ENCODE measurements at places on chromosomes 5 and 9. TPM values are rescaled to one million over a fixed set of nuclear protein-coding genes. Genes with fewer than 3 reads are reported as not detected.
A peak's percentile ranks its signal among the peaks of the same experiment; 100 is the strongest.

DNA sequence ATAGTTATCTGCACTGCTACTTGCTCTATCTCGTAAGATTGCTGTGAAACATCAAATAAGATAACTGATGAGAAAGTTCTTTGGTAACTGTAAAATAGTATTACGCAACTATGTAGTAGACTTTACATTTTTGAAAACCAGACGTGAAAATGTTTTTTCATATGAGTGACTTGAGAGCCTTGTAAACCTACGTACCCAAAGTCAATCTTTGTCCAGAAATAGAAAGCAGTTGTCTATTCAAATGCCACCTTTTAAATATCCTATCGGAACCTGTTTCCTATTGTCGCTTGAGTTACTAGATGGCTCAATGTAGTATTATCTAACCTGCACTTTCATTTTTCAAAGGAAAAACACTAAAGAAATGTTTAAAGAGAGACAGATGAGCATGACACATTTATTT is 1.6 kb downstream of the FNIP1 start:
- no peak for DNase-seq

DNA sequence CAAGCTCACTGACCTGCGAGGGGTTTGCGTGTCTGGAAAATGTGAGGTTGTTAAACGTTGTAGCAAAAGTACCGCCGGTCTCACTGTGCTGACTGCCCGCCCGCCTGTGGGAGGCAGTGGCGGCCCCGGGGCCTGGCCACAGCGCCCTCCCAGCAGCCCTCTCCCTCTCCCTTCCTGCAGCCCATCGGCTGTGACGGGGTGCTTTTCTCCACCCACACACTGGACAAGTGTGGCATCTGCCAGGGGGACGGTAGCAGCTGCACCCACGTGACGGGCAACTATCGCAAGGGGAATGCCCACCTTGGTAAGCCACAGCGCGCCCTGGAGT is 6.2 kb downstream of the ADAMTSL2 start:
- DNase-seq = no peak

DNA sequence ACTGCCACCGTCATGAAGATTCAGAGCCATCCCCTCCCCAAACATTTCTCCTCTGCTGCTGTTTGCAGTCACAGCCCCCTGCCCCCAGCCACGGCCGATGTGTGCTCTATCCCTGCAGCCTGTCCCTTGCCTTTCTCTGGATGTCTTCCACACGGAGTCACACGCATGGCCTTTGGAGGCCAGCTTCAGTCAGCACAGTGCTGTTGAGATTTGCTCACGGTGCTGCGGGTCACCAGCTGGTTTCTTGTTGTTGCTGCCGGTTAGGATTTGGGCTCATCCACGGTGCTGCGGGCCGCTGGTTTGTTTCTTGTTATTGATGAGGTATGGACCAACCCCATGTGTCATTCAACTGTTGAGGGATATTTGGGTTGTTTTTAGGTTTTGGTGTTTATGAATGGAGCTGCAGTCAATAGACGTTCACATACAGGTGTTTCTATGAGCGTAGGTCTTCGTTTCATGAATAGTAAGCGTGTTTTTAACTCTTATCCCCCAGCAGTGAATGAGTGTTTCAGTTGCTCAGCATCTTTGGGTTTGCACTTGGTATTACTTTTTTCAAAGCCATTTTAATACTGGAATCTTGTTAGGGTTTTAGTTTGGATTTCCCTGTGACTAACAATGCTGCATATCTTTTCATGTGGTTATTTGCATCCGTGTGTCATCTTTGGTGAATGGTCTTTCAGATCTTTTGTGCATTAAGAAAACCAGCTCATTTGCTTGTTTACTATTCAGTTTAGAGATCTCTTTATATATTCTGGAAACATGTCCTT is 57.6 kb downstream of the AHRR start:
- peak; percentile 1 for DNase-seq

GRCh38 chr5:131252824-131253171 is 11.1 kb upstream of the CDC42SE2 start:
- no peak for DNase-seq

DNA sequence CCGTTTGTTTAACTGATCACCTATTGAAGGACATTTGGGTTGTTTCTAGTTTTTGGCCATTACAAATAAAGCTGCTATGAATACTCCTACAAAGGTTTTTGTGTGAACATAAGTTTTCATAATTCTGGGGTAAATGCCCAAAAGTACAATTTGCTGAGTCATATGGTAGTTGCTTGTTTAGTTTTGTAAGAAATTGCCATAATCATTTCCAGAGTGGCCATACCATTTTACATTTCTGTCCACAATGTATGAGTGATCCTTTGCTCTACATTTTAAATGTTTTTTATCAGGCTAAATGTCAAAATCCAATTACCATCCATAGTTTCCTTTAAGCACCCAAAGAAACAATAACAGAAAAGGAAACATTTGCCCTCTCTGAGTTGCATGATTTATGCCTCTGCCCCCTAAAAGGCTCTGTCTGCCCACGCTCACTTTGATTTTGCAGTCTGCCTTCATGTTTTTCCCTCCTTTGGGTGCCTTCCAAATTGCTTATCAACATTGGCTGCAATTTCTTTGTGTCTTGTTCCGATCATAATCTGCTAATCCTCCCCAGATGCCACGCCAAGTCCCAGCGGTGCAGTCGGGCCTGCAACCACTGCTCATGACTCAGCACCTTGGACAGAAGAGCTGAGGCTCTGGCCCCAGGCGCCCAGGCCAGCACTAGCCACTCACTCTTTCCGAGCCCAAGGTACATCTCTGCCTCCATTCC is 339.2 kb downstream of the PIK3R1 start:
- DNase-seq = no peak

DNA sequence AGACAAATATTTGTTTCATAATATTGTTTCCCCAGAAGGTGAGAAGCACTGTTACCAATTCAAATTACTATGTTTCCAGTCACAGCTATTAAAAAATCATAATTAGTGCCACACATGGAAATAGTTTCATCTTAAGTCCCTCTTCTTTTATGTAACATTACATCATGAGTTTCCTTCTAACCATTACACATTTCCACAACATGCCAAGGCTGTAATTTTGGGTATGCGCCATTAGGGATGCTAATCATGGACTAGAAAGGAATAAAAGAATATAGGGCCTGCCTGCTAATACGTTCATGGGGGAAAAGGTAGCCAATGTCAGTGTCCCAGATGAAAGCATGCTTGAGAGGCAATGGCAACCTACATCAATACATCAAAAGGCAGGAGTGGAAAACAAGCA is 142.5 kb upstream of the LPAR1 start:
- DNase-seq = no peak

DNA sequence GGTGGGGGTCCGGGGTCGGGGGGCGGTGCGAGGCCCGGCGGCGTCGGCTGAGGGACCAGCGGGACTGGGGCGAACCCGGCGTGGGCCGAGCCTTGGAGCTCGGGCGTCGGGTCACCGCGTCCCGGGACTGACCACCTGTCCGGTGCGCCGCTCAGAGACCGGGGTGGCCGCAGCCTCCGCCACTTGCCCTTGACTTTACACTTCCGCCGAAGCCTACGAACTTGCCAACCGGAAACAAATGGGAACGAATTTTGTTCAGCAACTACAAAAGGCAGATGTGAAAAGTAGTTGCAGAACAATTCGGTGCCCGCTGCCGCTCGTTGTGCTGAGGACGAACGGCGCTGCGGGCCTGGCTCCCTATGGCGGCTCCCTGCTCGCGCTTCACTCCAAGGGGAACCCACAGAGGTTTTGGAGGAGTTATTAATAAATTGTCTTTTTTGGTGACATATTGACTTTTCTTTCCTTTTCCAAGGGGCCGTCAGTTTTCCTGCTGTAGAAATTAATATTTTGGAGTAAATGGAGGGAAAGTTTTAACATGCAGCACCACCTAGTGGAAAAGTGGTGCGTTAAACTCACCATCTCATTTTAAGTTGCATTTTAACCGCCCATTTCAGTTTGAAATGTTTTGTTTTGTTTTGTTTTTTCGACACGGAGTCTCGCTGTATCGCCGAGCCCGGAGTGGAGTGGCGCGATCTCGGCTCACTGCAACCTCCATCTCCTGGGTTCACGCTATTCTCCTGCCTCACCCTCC is 490 bp downstream of the PCBD2 start:
- DNase-seq = no peak

DNA sequence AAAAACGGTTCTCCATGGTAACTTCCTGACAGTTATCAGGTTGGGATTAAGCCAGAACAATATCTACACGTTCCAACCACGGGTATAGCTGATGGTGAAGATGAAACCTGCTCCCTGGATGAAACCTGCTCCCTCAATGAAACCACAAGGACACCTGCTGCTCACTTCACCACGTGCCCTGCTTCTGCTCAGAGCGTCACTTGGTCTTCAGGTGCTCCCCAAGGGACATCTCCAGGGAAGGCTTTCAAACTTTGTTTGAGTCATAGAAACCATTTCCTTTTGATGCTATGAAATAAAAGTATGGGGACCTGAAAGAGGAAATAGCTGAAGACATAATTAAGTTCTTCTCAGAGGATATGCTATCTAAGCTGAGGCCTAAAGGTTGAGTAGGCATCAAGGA is 242.4 kb downstream of the MED10 start:
- DNase-seq = no peak

Gene CNTNAP3
- total RNA-seq = 1.6 TPM

Gene DMXL1
- 47.0 TPM for total RNA-seq

Gene GLDC
- 11.3 TPM for total RNA-seq
